Iris pigment epithelial cell (primary cell): ENCODE measurements at places on chromosomes 13 and 19.

GRCh38 chr19:16527971-16528521, 14.2 kb downstream of the CHERP start:
- peak; percentile 23 for DNase-seq

DNA sequence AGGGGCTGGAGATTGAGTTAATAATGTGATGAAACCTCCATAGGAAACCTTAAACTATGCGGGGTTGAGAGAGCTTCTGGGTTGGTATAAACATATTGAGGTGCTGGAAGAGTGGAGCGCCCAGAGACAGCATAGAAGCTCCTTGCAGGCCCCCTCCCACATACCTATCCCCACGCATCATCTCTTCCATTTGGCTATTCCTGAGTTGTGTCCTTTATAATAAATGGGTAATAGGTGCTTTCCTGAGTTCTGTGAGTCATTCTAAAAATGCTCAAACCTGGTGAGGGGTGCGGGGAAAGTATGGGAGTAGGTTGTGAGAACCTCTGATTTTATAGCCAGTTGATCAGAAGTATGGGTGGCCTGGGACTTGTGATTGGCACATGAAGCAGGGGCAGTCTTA, 14.6 kb downstream of the CCDC122 start:
- DNase-seq: no peak

- DNase-seq: no peak
Observed at GRCh38 chr13:61294467-61295191, 121.0 kb downstream of the PCDH20 start.

- no peak for DNase-seq
Observed at GRCh38 chr13:26025196-26025595, 26.6 kb downstream of the SHISA2 start.

DNA sequence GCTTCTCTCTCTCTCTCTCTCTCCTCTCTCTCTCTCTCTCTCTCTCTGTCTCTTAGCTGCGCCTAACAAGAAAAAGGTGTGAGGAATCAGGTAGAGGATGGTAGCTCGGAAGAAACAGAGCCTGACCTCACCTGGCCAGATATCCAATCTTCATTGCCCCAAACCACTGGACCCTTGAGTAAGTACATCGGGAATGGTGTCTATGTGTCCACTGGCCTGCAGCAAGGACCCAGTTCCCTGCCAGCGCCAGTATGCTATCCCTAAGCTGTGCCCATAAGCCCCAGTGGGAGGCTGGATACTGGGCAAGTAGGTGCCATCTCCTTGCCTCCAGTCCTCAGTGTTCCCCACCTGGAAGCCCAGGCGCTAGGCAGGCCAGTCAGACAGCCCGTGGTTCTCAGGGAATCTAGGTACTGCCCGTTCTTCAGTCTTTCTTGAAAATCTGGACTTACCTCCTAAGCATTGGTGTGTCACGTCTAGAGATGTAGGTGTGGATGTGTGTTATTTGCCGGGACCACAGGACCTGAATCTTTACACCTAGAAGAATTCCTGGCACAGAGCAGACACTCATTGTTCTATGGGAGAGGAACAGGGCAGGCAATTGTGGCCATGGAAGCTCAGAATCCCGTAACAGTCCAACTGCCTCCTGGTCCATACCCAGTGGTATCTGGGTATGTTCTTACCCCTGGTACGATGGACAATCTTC, 7.3 kb downstream of the URAD start:
- no peak for DNase-seq

GRCh38 chr19:30071871-30072270, 129.8 kb downstream of the URI1 start:
- DNase-seq: no peak

- peak; percentile 39 for DNase-seq
Observed at GRCh38 chr13:45522571-45522970, 57.8 kb downstream of the COG3 start.

- peak; percentile 80 for DNase-seq
Observed at GRCh38 chr13:24502533-24503378, 9.8 kb downstream of the PARP4 start.

DNA sequence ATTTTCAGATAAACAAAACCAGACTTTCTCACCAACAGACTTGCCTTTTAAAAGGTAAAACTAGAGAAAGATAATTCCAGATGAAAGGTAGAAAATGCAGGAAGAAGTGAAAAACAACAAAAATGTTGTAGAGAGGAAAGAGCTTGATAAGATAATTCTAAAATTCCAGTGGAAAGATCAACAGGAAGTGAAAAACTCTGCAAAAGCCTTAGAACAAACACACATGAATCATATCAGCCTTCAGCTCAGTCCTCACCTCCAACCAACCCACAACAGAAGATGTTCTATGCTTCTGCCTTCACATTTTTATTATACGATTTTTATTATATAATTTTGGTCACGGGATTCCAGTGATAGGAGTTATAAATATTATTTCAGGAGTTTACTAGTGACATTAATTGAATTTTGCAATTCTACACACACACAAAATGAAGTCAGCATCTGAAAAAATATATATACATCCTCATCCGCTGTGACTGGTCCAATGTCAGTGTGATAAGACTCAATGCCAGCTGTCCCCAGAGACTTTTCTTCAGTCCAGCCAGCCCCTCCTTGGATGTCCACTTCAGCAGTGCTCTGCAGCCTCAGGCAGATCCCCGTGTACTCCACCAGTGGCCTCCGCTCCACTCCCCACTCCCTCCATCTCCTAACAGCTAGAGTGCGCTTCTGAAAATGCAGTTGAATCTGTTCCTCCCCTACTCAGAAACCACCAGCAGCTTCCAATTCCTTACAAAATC, 57.9 kb downstream of the GADD45B start:
- peak; percentile 74 for DNase-seq

GRCh38 chr19:49512970-49513745, 697 bp downstream of the FCGRT start:
- no peak for DNase-seq

GRCh38 chr19:16336571-16336970, 11.9 kb downstream of the KLF2 start:
- peak; percentile 71 for DNase-seq

DNA sequence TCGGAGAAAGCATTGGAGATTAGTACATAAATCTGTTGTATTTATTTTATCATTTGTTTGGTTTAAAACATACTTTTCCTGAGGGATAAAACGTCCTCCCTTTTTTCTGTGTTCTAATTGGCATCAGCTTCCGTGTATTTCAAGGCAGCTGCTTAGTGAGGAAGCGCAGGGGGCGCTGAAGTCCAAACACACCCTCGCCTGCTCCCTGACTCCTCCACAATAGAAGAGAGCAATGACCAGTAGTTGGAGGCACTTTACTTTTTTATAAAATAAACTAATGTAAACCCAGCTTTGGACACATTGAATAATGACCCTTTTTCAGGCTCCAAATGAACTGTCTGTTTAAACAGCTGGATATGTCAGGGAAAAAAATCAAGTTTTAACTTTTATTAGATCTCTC, 79.9 kb downstream of the RNASEH2B start:
- peak; percentile 26 for DNase-seq

GRCh38 chr19:8423817-8424223, 10.7 kb downstream of the MARCHF2 start:
- DNase-seq: peak; percentile 98

GRCh38 chr19:46082728-46083050, 41.8 kb downstream of the IGFL3 start:
- peak; percentile 46 for DNase-seq

- DNase-seq: no peak
Observed at GRCh38 chr19:35066121-35066520, 24.6 kb downstream of the HPN start.

DNA sequence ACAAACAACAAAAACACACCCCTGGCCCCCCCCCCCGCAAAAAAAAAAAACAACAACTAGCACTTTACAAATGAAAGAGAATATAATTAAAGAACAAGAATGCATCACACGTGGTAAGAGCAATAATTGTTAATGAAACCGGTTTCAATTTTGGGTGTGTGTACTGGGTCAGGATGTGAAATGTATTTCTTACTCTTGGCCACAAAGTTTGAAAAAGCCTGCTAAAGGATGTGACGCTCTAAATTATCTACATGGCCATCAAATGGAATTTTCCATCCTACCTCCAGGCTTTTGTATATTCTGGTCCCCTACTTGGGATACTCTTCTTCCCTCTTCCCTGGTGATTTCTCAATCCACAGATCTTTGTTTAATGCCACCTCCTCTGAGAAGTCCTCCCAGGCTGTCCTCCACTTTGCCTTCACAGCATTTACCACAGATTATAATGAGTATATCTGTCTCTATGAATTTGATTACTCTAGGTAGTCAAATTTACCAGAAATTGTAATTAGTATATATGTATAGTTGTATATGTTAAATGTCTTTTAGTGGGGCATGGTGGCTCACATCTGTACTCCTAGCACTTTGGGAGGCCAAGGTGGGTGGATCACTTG, 2.1 kb downstream of the SARS2 start:
- DNase-seq: no peak

- DNase-seq: no peak
Observed at GRCh38 chr13:98289339-98289945, 112.4 kb upstream of the RNF113B start.

DNA sequence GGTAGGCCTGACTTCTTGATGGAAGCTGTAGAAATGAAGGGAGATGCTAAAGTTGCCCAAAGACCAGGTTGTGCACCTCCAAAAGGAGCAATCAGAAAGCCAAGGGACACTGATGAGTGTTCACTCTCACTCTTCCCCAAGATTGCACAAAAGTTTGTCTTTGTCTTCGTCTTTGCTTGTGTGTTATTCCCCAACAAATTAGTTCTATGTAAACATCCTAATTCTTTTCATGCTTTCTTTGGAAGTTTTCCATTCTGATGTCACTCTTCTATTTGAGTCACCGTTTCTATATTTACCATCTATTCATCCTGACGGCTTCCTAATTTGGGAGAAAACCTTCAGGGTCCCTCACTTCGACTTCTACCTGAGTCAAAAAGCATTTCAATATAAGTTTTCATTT, 3.7 kb upstream of the TMEM272 start:
- DNase-seq: peak; percentile 73

DNA sequence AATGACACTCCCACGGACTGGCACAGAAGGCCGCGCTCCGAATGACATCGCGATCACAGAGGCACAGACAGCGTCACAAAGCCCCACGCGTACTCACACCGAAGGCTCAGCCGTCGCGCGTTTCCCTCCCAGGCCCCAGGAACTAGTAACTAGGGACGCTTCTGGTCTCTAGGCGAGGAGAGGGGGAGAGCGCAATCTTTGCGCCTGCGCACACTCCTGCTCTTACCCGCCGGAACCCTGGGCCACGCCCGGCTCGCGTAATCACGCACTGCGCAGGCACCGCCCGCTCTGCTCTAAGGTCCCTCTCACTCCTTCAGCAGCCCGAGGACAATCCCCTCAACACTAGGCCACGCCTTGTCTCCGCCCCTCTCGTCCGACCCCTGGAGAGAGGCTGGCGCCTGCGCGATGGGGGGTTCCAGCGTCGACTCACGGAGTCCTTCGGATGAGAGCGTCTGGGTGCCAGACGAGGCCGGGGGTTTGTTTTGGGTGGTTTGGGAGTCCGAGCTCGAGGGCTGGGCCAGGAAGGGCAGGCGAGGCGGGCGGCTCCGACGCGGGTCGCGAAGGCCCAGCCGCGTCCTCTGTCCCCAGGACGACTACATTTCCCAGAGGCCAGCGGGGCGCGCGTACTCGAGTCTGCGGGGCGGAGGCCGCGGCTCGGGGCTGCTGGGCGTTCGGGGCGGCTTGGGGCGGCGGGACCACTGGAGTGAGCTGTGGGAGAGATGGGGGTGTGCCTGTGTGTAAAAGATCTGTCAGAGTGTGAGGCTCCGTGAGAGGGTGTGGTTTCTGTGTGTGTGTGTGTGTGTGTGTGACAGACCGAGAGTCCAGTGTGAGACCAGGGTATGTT, at the start of gene ZNF471:
Gene ZNF471, plus strand, starts transcription at position 410 of the 844 bp plus-strand sequence. CDS start 3,717 bp downstream, outside the sequence.
- peak; percentile 98 for DNase-seq

GRCh38 chr19:29450306-29450705, 75.5 kb upstream of the VSTM2B start:
- no peak for DNase-seq

GRCh38 chr19:15118248-15118647, 11.0 kb downstream of the SYDE1 start:
- no peak for DNase-seq

GRCh38 chr13:52454459-52454819, 839 bp upstream of the CKAP2 start:
- no peak for DNase-seq

DNA sequence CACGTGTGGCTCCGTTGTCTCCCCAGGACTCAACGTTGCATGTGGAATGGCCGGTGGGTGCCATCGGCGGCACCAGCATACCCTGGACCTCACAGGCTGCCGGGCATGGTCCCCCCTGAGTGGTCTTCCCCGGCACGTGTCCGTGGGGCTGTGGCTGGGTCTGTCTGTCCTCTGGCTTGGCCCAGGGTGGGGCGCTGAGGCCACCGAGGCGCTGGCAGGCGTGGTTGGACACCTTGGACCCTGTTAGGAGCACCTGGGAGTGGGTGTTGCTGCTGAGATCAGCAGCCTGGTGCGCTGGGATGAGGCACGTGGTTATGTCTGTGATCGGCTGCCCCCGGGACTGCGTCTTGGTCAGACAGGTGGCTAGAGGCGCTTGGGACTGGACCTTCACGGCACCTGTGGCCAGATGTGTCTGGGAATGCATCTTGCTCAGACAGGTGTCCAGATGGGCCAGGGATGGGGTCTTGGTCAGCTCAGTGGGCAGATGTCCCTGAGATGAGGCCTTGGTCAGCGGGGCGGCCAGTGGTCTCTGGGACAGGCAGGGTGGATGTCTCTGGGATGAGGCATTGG, 9.2 kb downstream of the IQCN start:
- no peak for DNase-seq

- DNase-seq: no peak
Observed at GRCh38 chr13:60164234-60164889, 634 bp upstream of the DIAPH3 start.

DNA sequence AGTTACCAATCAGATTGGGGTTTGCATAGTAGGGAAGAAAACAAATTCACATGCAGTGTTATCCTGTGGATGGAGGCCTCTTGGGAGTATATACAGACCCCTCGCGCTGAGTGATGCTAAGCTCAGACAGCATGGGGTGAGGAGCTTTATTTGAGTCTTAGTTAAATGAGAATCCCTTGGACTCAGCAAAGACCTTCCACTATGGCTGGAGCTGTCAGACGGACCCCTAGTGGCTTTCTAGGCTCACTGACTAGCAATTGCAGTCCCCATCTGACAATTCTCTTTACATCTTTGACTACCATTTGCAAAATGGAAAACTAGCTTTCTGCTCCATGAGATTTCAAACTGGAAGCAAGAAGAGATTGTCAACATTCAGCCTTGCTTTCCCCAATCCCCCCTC, 90.4 kb downstream of the STOML3 start:
- DNase-seq: no peak

GRCh38 chr13:28576067-28576466, 81.1 kb upstream of the FLT1 start:
- DNase-seq: no peak

DNA sequence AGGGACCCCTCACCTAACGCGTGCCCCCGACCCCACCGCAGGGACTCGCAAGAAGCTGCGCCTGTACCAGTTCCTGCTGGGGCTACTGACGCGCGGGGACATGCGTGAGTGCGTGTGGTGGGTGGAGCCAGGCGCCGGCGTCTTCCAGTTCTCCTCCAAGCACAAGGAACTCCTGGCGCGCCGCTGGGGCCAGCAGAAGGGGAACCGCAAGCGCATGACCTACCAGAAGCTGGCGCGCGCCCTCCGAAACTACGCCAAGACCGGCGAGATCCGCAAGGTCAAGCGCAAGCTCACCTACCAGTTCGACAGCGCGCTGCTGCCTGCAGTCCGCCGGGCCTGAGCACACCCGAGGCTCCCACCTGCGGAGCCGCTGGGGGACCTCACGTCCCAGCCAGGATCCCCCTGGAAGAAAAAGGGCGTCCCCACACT, 4.7 kb upstream of the MYBPC2 start:
- peak; percentile 89 for DNase-seq
